Activated naive CD8-positive, alpha-beta T cell treated with anti-CD3 and anti-CD28 coated beads, Interleukin-2, amount 10 ng/mL, durations not matched to agents 7 days and 5 days (primary cell): ENCODE measurements at places on chromosomes 5 and 9. TPM values are rescaled to one million over a fixed set of nuclear protein-coding genes. Genes with fewer than 3 reads are reported as not detected.
A peak's percentile ranks its signal among the peaks of the same experiment; 100 is the strongest.

- no peak for DNase-seq
These were observed 177.8 kb downstream of the NSG2 start for GRCh38 chr5:174223355-174223754.

DAB2 gene
- total RNA-seq, result 2.9 TPM

DNA sequence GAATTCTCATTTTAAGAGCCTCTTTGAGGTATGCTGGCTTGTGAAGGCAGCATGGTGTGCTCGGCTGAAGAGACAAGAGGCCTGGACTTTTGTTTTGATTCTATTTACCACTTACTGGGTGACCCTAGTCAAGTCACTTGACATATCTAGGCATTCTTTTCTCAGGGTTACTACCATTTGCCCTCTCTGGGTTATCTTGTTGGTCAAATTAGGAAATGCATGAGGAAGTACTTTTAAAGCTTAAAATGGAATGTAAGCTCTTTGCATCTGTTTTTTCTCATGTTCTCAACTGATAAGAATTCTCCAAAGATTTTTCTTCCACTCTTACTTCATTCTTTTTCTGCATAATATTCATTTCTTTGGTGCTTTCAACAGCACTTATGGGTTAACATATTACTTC, 173.1 kb downstream of the PLK2 start:
- DNase-seq, result no peak

HCN1 gene
- not detected for total RNA-seq

BAAT gene
- not detected for total RNA-seq

GRCh38 chr9:4739587-4740387, 1.2 kb downstream of the AK3 start:
- DNase-seq, result no peak

GRCh38 chr5:80246001-80246758, 9.7 kb downstream of the SERINC5 start:
- DNase-seq, result no peak

DNA sequence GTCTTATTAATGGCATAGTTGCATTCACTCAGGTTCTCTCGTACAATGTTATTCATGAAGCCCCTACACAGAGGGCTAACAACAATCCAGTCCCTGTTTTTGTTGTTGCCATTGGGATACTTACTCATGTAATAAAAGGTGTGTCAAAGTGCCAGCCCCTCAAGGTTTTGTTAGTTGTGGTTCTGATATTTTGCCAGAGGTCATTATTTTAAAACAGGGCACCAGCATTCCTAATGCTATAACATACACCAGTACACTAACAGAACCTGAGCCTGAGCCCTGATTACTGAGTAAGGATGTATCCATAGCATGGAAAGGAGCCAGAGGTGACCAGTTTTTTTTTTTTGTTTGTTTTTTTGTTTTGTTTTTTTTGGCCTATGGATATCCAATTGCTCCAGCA, 50.2 kb downstream of the SMC2 start:
- DNase-seq, result no peak

GRCh38 chr5:76548525-76549229, 74.5 kb downstream of the F2RL2 start:
- no peak for DNase-seq

GRCh38 chr9:14349447-14350348, 35.8 kb upstream of the NFIB start:
- DNase-seq, result no peak

GRCh38 chr9:116641292-116642059, 45.6 kb upstream of the TRIM32 start:
- no peak for DNase-seq

GRCh38 chr5:142421621-142422397, 97.0 kb upstream of the SPRY4 start:
- no peak for DNase-seq

OR13C8 gene
- total RNA-seq, result not detected

GRCh38 chr9:122354536-122355199, 16.2 kb upstream of the PTGS1 start:
- DNase-seq, result no peak

PCDHGA12 gene
- 0.11 TPM for total RNA-seq

- DNase-seq, result no peak
These were observed 8.9 kb downstream of the UBE2QL1 start for GRCh38 chr5:6457592-6457991.

GRCh38 chr9:69919461-69920061, 98.9 kb downstream of the CFAP95 start:
- no peak for DNase-seq

GRCh38 chr5:164578911-164579310, 1073.5 kb downstream of the MAT2B start:
- DNase-seq, result no peak

- no peak for DNase-seq
These were observed 24.0 kb downstream of the OR1J1 start for GRCh38 chr9:122453677-122454135.

GABRA6 gene
- not detected for total RNA-seq

ABCA1 gene
- 2.0 TPM for total RNA-seq

DNA sequence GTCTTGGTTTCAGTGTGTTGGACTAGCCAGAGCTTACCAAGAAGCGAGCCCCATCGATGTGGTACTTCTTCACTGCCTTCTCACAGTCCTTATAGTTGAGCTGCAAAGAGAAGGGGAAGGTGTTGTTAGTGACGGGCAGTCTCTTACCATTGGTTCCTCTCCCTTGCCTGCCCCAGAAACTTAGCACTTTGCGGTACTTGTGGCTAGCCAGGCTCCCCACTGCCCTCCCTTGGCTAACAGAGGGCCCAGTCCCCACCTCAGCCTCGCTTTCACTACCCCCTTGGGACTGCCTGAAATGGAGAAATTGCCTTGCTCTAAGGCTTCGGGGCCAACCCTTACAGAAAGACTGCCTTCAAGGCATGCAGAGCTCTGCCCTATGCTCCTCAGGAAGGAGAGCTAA, 4.3 kb downstream of the LCP2 start:
- peak; percentile 88 for DNase-seq

GRCh38 chr9:16689351-16689938, 181.0 kb downstream of the BNC2 start:
- no peak for DNase-seq

DNA sequence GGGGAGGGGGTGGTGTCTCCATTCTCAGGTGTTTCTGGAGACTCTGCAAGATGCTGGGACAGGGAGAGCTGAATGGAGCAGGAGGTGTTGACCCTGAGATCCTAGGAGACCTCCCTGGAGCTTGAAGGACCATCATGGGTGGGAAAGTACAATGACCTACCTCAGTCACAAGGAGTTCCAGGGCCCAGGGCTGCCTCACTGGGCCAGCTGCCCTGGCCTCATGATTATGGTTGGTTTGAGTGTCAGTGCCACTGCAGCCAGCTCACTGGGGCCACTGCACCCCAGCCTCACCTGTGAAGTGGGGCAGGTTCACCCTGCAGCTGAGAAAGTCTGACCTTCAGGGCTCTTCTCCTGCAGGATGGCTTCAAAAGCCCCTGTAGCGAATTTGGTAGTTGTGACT, 372.5 kb downstream of the IRX2 start:
- no peak for DNase-seq
